ENCODE measurements at places on chromosomes 5 and 9.
A peak's percentile ranks its signal among the peaks of the same experiment; 100 is the strongest.

GRCh38 chr9:115988701-115989100, 164.9 kb upstream of the PAPPA start:
- no peaks in the 10 kb centered on the region for H3K27me3 ChIP-seq
- no peak for DNase-seq
- no peak overlapping the region for H3K4me3 ChIP-seq
- no peaks in the 10 kb centered on the region for H3K4me1 ChIP-seq

GRCh38 chr5:126897851-126898630, 121.1 kb downstream of the LMNB1 start:
- no peak overlapping the region for H3K27ac ChIP-seq
- no peak for DNase-seq
- H3K4me3 ChIP-seq, result no peak overlapping the region

- no peak overlapping the region for H3K27ac ChIP-seq
- peak overlapping the region; percentile 23 for H3K4me3 ChIP-seq
- H3K4me1 ChIP-seq, result peaks cover 13% of the 10 kb centered on the region
- H3K27me3 ChIP-seq, result no peaks in the 10 kb centered on the region
Measured at GRCh38 chr5:158287643-158288271, 428.8 kb upstream of the CLINT1 start.

DNA sequence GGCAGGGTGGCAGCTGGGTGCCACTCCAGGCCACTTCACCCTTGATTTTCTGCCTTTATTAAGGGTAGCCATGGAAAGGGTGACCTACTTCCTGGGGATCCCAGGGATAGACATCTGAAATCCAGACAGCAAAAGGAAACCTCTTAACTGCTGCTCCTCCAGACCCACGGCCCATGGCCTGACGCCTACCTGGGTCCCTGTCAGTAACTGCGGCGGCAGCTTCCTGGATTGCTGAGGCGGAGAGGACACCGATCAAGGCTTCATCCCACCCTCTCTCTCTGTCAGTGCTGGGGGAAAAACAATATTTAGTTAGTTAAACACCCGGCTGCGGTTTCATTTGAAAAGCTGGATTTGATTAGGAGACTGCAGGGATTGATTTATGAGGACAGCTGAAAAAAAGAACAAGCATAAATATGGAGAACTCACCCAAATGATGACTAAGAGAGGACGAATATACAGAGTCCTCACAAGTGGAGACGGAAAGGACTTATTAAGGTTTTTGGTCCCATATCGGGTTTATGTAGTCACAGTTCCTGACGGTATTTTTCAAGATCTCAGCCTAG, 158.7 kb upstream of the KLF4 start:
- no peaks in the 10 kb centered on the region for H3K36me3 ChIP-seq
- no peak overlapping the region for H3K27ac ChIP-seq
- no peak for DNase-seq

DNA sequence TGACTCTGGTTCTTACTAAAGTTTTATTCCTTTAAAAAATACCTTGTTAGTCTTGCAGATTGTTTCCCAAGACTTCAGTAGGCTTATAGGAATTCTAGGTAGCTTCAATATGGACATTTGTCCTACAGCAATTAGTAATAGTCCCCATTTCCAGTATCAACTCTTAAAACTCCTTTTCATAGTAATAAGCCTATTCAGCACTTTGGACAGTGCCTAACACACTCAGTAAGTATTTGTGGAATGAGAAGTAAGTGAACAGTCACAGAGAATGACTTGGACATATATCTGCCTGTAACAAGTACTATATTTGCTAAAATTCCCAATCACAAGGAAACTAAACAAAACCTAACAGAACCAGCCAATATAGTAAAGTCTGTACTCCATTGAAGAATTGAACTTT, 1291.8 kb upstream of the DMAC1 start:
- H3K27ac ChIP-seq, result no peak overlapping the region
- no peaks in the 10 kb centered on the region for H3K36me3 ChIP-seq
- no peak overlapping the region for H3K4me3 ChIP-seq
- H3K27me3 ChIP-seq, result no peaks in the 10 kb centered on the region

- H3K27me3 ChIP-seq, result no peaks in the 10 kb centered on the region
- no peak overlapping the region for H3K27ac ChIP-seq
- no peak for DNase-seq
- H3K36me3 ChIP-seq, result no peaks in the 10 kb centered on the region
- H3K4me3 ChIP-seq, result no peak overlapping the region
Measured at GRCh38 chr9:96062854-96063253, 187.4 kb downstream of the ERCC6L2 start.

Data from PC-3 (cell line).